Psoas muscle (tissue), 8 donors: ENCODE measurements at places on chromosomes 1 and 21. TPM values are rescaled to one million over a fixed set of nuclear protein-coding genes. Genes with fewer than 3 reads are reported as not detected.
A peak's percentile ranks its signal among the peaks of the same experiment; 100 is the strongest.

Gene APOBEC4
- not detected for polyA plus RNA-seq

Gene SLC22A15
- 0.09 TPM for polyA plus RNA-seq

Gene MIER1
- 10.5 TPM for polyA plus RNA-seq

Gene BCAR3
- polyA plus RNA-seq, result 16.5 TPM

Gene HSD3B2
- not detected for polyA plus RNA-seq

Gene ST6GALNAC3
- 1.9 TPM for polyA plus RNA-seq

Gene CXADR
- polyA plus RNA-seq, result 0.04 TPM

Gene LRRIQ3
- 0.45 TPM for polyA plus RNA-seq

Gene CRNN
- 0.30 TPM for polyA plus RNA-seq

Gene MEX3A
- polyA plus RNA-seq, result 0.22 TPM

Gene SLC6A17
- 0.03 TPM for polyA plus RNA-seq

DNA sequence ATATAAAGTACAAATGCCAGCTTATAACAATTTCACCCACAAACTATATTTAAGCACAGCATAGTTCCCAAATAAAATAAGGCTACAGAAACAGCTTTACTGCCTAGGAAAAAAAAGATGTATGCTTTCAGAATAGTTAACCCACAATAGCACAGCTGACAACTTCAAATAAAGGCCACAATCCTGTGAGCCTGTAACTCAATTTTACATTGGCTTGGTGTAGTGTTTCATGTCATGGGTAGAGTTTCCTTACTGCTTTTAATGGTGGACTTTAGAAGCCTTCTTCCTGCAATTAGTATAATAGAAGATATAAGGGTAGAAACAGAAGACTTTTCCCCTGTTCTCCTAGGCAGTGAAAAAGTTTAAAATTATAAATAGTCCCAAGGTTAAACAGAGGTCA is 44.3 kb upstream of the ZC3H11B start:
- DNase-seq, result no peak

DNA sequence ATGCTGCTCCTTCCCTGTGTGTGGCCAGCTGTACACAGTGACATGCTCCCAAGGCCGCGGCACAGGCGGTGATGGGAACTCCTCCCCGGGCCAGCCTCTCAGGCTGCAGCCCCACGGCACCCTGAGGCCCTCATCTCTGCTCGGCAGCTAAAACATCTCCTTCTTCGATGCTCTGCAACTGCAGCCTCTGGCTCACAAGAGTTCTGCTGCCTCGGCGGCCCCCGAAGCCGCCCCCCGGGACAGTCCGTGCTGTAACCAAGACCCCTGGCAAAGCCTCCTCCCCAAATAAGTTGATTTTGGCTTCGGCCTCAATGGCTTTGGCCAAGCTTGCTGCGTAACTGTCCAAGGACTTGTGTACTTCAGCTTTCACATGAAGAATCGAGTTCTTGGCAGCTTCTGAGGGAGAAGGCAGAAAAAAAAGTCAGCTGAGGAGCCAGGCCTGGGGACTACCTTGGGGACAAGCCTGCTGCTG is 51.3 kb downstream of the GPR161 start:
- peak; percentile 50 for DNase-seq

DNA sequence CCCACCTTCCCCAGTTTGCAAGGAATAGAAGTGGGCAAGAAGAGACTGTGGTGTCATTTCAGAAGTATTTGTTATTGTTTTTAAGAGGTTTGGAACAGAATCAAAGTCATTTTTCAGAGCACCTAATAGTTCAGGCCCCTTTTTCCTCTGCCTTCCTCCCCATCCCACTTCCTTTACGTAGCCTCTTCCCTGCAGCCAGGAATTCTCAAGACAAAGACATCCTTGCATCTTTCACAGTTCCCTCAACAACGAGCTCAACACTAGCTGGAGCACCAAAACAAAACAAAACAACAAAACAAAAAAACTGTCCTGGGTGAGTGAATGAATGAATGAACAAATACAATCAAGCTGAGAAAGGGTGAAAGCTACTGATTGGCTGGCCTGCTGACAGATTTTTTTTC is 7.0 kb downstream of the PALMD start:
- DNase-seq, result no peak

- DNase-seq, result no peak
These were observed 47.0 kb upstream of the ATF3 start for GRCh38 chr1:212561501-212561931.

DNA sequence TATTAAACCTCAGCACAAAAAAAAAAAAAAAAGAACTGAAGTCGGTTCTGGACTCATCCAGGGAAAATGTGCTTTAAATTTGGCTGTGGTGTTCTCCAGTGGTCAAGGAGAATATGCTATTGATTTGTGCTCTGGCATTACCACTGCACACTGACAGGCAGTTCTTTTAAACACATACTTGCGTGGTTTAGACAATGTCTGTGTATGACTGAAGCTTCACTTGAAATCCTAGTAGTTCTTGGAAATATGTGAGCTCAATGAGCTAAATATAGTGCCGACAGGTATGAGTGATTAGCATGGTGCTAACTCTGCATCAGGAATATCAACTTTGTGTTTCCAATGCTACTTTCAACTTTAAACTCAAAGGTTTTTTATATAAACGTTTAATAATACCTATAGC is 415.6 kb downstream of the SMYD3 start:
- DNase-seq, result no peak

GRCh38 chr1:248696261-248696660 is 6.3 kb downstream of the OR14I1 start:
- DNase-seq, result no peak

DNA sequence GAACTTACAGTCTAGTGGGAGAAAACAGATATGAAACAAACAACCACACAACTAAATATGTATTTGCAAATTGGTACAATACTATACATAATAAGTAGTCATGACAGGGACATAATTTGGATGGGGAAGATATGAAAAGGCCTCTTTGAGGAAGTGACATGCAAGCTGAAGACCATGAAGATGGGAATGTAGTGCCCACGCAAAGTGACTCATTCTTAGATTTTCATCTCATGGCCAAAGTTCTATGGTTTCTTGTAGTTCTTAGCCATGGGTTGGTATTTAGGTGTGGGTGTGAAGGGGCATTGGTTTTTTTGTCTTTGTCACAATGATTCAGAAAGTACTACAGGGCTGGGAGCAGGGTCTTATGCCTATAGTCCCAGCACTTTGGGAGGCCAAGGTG is 105.4 kb upstream of the FAM78B start:
- DNase-seq, result no peak

DNA sequence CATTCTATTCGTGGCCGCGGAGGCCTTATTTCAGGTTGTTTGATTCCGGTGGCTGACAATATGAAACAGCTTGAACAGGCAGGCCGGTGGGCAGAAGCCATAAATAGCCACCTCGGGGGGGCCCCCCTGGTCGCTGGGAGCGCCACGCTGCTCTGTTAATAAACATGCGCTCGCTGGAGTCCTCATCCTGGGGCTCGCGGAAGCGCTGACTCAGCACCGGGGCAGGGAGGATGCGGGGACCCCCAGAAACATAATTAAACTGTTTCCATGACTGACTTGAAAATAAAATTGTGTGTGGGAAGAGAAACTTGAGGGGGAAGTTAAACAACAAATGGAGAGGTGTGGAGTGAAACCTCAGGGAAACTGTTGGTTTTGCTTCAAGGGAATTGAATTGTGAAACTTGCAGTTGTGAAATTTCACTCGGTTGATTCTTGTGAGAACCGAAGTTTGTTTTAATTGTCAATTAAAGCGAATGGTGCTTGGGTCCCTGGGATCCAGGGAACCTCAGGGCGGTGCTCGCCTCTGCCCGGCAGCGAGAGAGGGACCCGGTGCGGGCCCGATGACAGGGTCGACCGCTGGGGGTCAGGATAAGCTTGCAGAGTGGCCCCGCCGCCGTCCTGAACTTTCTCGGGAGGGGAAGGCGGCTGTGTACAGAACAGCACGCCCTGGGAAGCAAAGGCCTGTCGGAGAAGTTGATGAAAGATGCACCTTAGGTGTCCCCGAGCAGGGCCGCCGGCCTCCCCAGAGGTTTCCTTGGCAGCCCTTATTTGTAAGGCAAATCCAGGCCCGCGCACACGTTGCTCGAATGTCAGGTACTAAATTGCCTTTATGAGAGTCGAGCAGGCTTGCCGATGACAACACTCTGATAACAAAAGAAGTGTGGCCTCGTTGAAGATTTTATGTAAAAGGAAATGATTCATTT is 176.9 kb upstream of the LMO4 start:
- peak; percentile 73 for DNase-seq

- DNase-seq, result no peak
These were observed 16.2 kb upstream of the CAPN9 start for GRCh38 chr1:230730977-230731376.

GRCh38 chr21:33478935-33479678 is 667 bp downstream of the TMEM50B start:
- DNase-seq, result peak; percentile 29

GRCh38 chr1:19044471-19044870 is 88.0 kb upstream of the IFFO2 start:
- DNase-seq, result no peak

DNA sequence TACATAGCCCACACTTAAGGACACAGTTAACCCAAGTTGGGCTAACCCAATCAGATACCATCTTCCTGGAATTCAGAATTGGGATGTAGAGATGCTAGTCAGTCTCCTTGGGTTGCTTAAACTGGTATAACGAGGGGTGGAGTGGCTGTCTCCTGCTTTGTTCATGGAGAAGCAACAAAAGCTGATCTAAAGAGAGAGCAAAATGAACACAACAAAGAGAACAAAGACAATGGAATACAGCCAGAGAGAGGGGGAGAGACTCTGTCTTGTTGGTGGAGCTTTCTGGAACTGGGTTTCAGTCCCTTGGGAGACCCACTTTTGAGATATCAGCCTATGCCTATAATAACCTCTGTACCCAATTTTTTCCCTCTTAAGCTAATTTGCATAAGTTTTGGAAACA is 138.1 kb downstream of the ATG4C start:
- DNase-seq, result no peak

DNA sequence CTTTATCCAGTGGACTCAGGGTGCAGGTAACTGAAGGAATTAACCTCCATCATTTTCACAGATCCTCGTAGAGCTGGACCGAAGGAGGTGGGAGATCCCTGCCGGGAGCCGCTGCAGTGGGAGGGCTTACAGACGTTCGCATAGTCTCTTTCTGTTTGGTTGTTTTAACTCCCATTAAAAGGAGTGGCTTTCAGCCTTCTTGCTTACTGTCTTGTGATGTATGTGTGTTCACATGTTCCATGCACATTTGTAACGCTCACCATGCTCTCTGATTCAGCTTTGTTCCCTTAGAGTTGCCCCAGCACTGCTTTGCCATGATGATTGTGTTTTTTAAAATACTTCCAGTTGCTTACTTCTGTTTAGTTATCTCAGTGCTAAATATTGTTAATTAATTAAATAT is 85.8 kb downstream of the ADARB1 start:
- no peak for DNase-seq

DNA sequence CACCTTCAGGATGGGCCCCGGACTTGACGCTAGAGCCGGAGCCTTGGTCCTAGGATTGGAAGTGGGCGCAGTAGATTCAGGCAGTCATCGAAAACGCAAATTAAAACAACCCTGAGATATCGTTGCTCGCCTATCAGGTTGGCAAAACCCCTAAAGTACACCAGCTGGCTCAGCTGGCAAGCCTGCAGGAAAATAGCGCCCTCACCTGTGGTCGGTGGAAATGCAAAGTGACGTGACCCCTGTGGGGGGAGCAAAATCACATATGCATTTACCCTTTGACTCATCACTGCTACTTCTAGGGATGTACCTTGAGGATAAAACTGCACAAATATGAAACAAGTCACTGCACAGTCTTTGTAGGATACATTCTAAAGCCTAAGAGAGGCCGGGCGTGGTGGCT is 170.3 kb upstream of the TMEM51 start:
- no peak for DNase-seq

GRCh38 chr1:155978325-155978972 is at the start of gene ARHGEF2:
ARHGEF2 (minus strand) TSS chr1:155978547; CDS start chr1:155978427, 120 bp downstream.
- DNase-seq, result peak; percentile 85

DNA sequence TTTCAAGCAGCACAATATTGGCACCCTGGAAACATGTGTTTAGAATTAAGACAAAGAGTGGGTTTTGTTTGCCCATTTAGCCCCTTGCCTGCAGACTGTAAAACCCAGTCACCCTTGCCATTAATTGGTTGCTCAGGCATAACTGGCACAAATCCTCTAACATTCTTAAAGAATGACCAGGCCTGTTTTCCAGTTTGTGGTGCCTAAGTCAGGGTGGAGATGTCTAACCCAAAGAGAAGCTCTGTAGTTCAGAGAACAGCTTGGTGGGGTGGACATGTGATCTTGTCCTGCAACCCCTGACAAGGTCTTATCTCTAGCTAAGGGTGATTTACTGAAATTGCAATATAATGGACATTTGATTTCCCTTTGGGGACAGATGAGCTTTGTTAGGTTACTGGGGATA is 8.8 kb upstream of the ANGPTL7 start:
- DNase-seq, result no peak

DNA sequence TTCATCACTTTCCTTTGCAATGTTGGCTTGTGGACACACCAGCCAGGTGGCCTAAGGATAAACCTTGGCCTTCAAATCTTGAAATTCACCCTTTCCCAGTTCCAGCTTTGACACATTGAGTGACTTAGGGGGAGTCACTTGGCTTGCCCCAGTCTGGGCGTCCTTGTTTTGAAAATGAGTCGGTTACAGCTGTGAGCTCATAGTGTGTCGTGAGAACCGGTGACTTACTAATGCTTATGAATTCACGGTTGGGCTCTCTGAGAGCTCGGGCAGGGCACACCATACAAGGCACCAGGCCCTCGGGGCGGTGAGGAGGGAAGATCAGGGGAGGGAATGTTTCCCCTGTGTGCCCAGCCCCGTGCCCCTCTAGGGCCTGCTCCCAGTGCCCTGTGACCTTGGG is 126.9 kb upstream of the TMPRSS2 start:
- no peak for DNase-seq

DNA sequence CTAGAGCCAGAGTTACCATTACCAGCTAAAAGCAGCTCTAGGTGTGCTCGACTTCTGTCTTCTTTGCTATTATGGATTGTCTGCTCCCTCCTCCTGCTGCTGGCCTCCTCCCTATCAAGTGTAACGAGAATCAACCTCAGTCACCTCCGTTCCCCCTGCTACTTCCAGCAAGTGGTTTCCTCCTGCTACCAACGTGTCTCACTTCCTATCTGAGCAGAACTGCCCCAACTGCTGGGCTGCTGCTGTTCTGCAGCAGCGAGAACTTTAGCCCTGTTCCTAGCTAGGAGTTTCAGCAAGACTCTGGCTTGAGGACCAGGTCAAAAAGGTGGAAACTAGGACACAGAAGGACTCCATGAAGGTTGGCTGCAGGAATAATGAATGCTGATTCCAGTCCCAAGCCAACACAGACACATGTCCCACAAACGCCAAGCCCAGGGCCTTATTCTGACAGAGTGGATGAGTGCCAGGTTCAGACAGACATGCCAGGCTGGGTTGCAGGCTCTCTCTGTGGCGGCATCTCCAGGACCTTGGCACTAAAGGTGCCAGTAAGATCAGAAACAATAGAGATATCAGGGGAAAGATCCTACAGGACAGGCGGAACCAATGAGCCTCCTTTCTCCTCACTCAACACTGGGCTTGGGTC is 46.9 kb downstream of the CD34 start:
- no peak for DNase-seq

GRCh38 chr1:108643492-108644335 is 17.2 kb downstream of the HENMT1 start:
- no peak for DNase-seq

DNA sequence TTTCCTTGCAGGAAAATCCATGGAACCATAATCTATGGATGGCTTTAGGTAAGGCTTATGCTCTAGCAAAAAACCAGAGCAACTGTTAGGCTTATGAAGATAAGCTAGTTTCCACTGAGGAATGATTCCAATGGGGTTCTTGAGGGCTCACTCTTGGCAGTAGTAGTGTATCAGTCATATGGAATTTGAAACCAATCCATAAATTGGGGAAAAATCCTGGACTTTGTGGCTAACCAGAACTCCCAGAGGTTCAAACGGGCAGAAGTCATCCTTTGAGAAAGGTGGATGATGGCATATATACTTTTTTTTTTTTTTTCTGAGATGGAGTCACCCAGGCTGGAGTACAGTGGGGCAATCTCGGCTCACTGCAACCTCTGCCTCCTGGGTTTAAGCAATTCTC is 54.2 kb upstream of the ATF3 start:
- no peak for DNase-seq
